Hypothalamus (tissue), 51 donors: ENCODE measurements at places on chromosomes 4 and X.
A peak's percentile ranks its signal among the peaks of the same experiment; 100 is the strongest.

DNA sequence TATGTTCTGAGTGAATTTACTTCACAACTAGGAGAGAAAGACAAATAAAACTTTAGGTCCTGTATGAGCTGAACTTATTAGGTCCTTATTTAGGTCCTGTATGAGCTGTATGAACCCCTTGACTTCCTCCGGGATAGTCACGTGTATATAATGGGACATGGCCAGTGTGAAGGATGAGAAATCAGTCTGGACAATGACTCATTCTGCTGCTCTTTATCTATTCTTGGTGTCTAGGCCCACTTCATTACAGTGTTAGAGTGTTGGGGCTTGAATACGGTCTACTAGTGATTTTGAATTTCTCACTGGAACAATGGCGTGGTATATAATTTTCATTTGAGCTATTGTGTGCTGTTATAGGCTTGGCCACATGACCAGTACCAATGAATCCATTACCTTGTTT, 21.9 kb downstream of the STK26 start:
- DNase-seq, result no peak

- no peak for DNase-seq
Observed at GRCh38 chrX:69293776-69294601, 128.7 kb upstream of the PJA1 start.

GRCh38 chr4:32775049-32775448, 2054.9 kb downstream of the PCDH7 start:
- no peak for DNase-seq

DNA sequence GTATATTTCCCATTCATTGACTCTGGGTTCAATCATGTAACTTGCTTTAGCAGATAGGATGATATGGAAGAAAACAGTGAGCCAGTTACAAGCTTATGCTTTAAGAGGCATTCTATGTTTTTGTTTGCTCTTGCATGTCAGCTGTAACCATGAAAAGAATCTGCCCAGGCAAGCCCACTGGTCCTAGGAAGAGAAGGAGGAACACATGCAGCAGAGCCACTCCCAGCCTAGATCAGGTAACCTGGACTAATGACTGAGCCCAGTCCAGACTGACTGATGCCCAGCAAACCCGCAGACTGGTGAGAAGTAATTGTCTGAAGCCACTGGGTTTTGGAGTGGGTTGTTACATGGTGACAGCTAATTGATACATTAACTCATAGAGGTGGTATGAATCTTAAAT, 167.9 kb downstream of the COL4A6 start:
- DNase-seq, result no peak

DNA sequence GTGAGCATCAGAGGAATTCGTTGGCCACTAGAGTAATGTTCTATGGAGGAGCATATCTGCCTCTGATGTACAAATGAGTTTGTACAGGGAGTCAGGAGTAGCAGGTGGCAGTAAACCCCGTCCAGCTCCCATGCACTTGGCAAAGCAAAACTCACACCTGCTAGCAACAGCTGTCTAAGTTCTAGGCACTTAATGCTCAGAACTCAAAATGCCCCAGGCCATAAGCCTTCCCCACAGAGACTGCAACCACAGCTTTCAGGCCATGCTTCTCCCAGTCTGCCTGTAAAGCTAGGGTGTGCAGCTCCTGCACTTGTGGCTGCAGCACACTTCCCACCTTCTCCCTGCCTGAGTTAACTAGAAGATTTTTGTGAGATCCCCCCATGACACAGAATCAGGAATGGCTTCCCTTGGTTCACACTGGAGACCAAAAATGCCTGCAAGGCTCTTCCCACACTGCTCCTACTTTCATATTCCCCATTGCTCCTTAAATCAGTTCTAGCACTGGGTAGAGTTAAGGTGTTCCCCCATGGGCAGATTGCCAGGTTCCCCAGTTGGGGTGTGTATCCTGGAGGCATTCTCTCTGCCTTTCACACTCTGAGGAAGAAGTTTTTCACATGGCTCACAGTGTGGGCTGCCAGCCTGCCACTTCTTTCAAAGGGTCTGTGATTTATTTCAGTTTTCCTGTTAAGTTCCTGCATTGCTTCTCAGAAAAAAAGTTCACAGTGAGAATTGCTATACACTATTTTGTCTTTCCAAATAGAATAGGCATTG, 189.9 kb downstream of the STPG2 start:
- DNase-seq, result no peak

DNA sequence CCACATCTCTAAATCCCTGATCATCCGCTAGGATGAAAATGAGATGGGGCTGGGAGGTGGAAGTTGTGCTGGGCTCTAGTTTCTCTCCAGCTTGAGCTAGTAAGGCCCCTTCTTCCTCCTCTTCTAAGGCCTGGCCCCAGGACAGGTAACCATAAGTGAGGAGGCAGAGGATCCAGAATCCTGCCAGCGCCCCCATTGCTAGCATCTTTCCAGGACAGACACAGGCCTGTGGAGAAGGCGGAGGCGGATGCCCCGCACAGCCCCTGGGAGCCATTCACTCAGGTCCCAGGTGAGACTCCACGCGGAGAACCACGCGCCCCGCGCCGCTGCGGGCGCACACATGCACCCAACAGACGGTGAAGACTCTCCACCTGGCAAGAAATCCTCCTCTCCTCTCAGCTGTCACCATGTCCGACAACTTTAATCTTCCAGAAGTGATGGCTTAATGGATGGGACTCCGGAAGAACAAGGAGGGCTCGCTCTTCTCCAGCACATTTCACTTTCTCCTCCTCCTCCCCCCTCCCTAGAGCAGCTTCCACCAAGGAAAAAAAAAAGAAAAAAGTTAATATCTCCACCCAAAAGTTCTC, 793 bp downstream of the ARSJ start:
- peak; percentile 1 for DNase-seq

DNA sequence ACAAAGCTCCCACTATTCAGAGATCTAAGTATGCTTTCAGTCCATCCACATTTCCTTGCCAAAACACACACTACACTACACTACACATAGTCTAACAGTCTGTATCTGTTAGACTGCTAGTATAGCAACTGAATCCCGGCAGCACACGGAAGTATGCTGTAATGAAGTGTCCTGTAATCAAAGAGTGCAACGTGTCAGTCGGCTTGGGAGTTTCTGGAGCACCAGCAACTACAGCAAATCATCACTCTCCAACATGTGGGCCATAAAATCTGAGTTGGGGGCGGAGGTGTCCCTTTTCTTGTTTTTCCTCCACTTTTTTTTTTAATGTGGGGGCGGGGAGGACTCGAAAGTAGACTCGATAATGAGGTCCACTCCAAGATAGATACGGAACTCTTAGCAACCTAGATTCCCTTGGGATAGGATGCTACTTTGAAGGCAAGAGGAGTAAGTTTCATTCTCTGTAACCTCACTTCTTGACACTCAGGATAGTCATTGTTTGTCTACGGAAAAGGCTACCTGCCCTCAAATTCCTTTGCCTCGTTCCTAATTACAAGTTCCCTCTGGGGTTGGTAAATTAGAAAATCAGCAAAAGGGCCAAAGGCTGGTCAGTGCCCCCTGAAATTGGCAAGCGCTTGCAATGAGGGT, 722 bp downstream of the SLC10A7 start:
- peak; percentile 29 for DNase-seq

DNA sequence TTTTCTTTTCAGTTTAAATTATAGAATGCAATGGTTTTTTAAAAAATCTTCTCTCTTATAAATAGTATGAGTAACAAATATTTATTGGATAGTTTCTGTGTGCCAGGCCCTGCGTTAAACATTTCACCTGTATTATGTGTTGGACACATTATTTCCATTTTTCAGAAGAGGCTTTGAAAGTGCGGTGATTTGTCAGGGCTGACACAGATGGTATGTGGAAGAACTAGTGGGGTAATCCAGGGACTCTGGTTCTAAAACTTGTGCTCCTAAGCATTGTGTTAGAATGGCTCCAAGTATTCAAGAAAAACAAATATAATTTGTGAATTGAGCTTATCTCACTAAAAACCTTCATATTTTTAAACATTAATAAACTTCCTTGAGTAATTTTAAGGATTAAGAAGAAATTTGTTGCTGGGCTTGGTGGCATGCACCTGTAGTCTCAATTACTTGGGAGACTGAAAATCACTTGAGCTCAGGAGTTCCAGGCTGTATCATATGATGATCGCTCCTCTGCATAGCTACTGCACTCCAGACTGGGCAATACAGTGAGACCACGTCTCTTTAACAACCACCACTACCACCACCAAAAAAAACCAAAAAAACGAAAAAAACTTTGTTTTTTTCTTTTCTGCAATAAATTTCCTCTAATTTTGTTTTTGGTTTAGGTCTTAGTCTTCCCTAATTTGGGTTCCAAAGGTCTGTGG, 40.0 kb downstream of the RAPGEF2 start:
- DNase-seq, result no peak

GRCh38 chrX:132953354-132953753, 5.1 kb downstream of the HS6ST2 start:
- DNase-seq, result no peak

DNA sequence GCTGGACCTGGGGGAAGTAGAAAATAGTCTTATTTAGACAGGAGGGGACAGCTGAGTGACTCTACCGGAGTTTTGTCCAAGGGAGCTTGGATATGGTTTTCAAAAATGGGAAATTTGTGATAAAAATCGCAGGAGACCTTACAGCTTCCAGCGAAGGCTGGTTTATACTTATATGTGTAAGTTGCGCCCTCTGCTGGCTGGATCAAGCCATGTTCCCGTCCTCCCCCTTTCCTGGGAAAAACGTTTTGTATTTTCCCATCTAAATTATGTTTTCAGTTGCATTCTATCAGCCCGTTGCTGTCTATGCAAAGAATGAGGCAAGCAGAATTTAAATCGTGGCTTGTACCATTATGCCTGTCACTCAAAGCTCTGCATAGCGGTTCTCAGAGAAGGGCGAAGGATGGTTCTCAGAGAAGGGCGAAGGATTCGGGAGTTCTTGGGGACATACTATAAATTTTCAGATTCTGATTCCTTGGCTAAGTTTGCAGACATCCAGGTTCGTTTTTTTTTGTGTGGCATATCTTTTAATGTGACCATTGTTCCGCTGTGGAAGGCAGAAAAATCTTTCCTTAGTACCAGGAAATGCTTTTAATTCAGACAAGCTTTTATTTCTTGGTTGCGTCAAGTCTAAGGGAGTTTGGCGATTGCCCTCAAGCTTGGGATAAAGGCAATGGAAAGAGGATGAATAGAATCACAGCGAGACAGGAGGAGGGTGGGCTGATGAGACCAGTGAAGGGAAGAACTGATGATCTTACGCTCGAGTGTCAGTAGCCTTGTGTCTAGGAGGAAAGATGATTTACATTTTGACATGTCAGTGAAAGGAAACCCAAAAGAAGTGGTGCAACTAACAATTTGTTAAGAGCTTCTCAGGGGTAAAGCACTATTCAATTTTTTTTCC, 128.5 kb upstream of the ARX start:
- peak; percentile 6 for DNase-seq

DNA sequence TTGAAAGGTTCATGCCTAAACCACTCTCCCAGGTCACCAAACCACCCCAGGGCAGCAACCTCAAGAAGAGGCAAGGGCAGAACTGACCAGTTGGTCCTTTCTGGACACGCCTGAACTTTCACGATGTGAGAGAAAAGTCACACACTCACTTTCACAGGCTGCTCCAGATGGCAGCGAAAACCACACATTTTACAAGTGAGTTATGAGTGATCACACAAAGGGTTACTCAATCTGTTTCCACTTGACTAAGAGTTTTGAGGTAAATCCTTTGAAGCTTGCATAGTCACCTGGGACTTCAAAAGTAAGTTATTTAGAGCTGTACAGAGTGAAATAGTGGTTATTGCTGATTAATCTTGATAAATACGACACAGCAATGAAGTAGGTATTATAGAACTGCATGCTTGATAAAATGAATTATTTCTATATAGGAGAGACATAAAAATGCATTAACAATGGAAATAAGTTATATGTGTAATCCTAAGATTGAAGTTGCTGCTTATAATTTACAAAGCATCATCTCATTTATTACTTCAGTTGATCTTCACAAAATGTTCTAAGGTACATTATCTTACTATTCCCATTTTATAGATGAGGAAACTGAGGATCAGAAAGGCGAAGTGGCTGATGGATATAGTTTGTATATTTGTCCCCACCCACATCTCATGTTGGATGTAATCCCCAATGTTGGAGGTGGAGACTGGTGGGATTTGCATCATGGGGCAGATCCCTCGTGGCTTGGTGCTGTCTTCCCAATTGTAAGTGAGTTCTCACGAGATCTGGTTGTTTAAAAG, 103.0 kb upstream of the KLF3 start:
- DNase-seq, result no peak

DNA sequence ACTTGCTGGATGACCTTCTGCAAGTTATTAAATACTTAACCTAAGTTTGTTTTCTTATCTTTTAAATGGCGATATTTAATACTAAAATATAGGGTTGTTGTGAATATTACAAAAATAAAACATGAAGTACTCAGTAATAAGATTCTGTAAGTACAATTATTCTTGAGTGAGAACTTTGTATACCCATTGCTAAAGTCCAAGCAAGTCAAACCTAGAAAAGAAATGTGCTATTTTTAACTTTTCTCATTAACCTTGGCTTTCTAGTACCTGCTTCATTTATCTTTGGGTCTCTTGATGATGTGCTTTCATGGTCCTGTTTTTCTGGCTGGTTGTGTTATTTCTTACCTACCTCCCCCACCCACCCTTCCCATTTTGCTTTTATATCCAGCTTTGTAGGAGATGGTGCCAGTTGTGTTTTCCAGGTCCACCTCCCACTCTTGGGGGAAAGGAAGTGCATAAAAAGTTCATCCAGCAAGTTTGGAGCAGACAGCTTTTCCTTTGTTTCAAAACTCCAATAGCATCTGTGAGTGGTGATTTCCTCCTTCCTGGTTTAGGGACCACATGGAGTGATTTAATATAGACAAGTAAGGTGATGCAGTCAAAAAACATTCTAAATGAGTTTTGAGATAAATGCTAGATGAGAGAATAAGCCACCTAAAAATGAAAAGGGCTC, 7.5 kb upstream of the CXCL8 start:
- no peak for DNase-seq

- no peak for DNase-seq
Observed at GRCh38 chr4:39255871-39256270, 73.5 kb downstream of the WDR19 start.

GRCh38 chr4:152684007-152684406, 4.2 kb upstream of the TMEM154 start:
- DNase-seq, result no peak

DNA sequence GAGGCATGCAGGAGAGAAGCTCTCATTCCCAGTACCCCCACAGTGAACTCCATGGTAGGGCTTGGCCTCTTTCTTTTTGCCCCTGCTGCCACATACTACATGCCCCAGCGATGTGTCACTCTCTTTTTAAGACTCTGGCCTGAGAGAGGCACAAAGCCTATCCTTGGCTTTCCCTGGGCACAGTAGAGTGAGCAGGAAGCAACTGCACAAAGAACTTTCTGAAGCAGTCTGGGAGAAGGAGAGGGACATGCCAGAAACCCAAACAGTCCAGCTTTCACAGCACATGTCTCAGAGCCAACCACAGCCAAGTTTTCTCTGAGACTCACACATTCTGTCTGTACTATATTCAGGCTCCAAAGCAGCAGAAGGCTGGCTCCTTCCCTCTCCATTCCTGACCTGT, 7.9 kb upstream of the NALF2 start:
- DNase-seq, result no peak
